WTC11 (cell line): ENCODE measurements at places on chromosomes 7 and 10. TPM values are rescaled to one million over a fixed set of nuclear protein-coding genes. Genes with fewer than 3 reads are reported as not detected.

The FAM25G gene
- total RNA-seq = not detected in 3 replicates

DNA sequence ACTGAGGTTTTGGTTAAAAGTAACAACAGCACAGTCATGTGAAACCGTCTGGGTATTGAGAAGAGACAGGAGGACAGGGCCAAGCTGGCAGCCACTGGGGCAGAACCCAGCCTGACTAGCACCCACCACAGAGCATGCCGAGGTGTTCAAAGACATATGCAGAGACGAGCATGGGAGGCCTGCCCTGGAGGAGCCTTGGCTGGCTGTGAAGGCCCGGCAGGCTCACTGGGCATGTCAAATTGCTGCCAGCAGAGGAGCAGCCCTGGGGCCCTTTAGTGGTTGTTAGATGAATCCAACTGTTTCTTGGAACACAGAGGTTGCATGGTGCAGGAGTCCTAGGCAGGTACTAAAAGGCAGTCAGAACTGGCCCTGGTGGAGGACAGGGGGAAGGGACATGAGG lies 5.0 kb upstream of the GDF2 start:
- no peaks in the 10 kb centered on the region for H3K27me3 ChIP-seq
- H3K4me3 ChIP-seq = no peak overlapping the region
- H3K36me3 ChIP-seq = no peaks in the 10 kb centered on the region
- no peak overlapping the region for H3K27ac ChIP-seq
- DNase-seq = no peak

DNA sequence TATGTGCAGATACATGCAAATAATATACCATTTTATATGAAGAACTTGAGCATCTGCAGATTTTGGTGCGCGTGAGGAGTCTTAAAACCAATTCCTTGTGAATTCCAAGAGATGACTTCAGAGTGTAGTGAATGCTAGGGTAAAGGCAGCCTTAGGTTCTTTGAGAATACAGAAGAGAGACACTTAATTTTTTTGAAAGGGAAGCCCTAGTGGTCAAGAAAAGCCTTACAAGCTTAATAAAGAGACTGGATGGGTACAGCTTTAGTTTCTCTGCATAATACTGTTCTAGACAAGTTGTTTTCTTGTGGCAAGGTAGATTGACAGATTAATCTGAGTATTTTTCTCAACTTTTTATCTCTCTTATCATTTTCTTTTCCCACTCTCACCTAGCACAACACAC lies 636.5 kb downstream of the DNAJB9 start:
- H3K36me3 ChIP-seq = no peaks in the 10 kb centered on the region; the same call in 1 of the 2 replicates
- no peaks in the 10 kb centered on the region for H3K4me1 ChIP-seq
- no peak for DNase-seq
- H3K27ac ChIP-seq = no peak overlapping the region
- H3K27me3 ChIP-seq = no peaks in the 10 kb centered on the region; the same call in 1 of the 2 replicates

DNA sequence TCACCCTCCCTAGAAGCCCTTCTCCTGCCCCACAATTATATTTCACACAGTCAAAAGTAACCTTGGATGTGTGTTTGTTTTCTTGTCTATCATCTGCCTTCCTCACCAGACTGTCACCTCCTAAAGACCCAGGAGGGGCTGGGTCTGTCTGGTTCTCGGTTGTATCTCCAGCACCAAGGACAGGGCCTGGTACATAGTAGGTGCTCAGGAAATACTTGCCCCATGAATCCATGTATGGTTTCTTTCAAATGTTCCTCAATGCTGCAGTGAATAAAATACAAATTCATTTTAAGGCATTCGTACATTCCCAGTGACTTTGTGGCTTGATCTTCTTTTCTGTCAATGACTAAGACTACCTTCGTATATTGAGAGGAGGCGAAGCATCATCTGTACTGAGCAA lies 122.9 kb upstream of the ZNF716 start:
- H3K4me1 ChIP-seq = no peaks in the 10 kb centered on the region
- H3K27me3 ChIP-seq = peaks cover 23% of the 10 kb centered on the region
- DNase-seq = no peak
- no peak overlapping the region for H3K27ac ChIP-seq

The PSPH gene
- total RNA-seq = 43.7 to 49.3 TPM (median 49.2 TPM) in 3 replicates

GRCh38 chr10:2899246-2899951 lies 167.9 kb upstream of the PFKP start:
- H3K4me3 ChIP-seq = no peak overlapping the region
- no peaks in the 10 kb centered on the region; the same call in 1 of the 2 replicates for H3K27me3 ChIP-seq
- H3K27ac ChIP-seq = no peak overlapping the region
- no peak for DNase-seq
- H3K4me1 ChIP-seq = no peaks in the 10 kb centered on the region; the same call in 1 of the 2 replicates

- H3K4me1 ChIP-seq = peaks cover 15% of the 10 kb centered on the region
- no peak overlapping the region for H3K4me3 ChIP-seq
- H3K27ac ChIP-seq = no peak overlapping the region
- H3K36me3 ChIP-seq = no peaks in the 10 kb centered on the region
- H3K27me3 ChIP-seq = no peaks in the 10 kb centered on the region
These were observed 81.8 kb upstream of the CAV2 start for GRCh38 chr7:116417593-116418345.

- no peak overlapping the region for H3K4me3 ChIP-seq
- DNase-seq = no peak
- H3K36me3 ChIP-seq = no peaks in the 10 kb centered on the region
- peaks cover 6% of the 10 kb centered on the region for H3K4me1 ChIP-seq
These were observed 54.6 kb downstream of the SLIT1 start for GRCh38 chr10:97131181-97131628.

DNA sequence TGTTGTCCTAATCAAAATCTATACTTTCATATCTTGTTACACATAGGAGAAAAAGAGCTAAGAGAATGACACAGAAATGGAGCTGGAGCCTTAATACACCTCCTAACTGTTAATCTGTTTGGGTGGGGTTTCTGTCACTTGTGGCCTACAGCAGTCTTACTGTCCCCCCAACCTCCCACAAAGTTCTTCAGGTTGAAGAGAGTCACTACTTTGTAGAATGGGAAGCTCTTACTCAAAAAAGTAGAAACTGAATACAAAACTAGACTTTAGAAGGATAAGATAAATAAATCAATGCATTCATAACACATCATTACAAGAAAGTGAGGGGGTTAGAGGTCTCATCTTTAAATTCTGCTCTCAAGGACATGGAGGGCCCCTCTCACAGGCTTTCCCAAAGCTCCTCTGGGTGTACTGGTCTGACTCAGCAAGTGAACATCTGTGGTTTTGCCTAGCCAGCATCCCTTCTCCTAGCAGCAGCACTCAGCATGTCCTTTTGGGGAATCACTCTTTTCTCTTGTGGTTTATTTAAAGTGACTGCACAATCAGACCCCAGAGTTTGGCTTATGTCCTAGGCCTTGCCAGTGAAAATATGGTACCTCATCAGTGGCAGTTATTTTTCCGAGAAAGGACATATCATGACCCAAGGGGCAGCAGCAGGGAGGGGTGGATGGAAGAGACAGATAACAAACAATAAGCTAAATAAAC lies 2.0 kb upstream of the BLVRA start:
- no peak overlapping the region for H3K4me3 ChIP-seq
- peaks cover 15% of the 10 kb centered on the region for H3K4me1 ChIP-seq
- H3K27ac ChIP-seq = no peak overlapping the region
- DNase-seq = no peak
- peaks cover 37% of the 10 kb centered on the region for H3K27me3 ChIP-seq
